ENCODE measurements at places on chromosomes 13 and 19. TPM values are rescaled to one million over a fixed set of nuclear protein-coding genes. Genes with fewer than 3 reads are reported as not detected.

- DNase-seq = no peak
Observed at GRCh38 chr13:110352735-110353134, 45.7 kb downstream of the COL4A2 start.

- DNase-seq = no peak
Observed at GRCh38 chr19:16875584-16876555, 12.9 kb upstream of the F2RL3 start.

DNA sequence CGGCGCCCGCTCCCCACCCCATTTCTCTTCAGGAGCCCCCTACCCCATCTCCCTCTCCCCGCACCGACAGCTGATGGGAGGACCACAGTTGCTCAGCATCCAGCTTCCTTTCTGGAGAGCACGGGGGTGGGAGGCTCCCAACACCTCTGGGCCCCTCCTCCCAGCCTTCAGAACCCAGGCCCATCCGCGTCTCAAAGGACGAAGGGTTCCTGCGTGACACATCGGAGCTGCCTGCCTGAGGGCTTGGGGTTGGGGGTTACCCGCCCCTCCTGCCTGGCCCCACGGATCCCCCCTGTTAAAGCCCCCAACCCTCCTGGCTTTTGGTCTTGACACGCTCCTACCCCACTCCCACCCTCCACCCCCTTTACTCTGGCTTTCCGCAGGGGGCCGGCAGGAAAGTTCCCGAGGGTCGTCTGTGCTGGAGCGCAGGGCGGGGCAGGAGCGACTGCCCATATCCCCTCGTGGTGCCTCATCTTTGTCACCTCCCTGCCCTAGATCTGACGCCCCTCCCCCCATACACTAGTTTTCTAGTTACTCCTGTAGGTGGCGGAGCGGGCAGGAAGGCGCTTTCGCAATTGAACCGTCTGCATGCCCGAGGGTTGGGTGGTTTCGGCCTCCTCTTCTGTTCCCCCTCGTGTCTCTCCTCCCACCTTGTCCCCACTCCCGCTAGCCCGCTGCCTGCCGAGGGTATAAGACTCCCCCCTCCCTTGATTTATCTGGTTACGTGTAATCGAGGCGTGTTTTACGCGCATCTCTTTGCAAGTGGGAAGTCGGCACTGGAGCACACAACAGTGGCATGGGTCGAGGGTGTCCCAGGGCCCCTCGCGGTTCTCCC lies 924 bp downstream of the TRAPPC5 start:
- DNase-seq = peak; percentile 93

FCHO1 gene
- total RNA-seq = 70.8 TPM

DNA sequence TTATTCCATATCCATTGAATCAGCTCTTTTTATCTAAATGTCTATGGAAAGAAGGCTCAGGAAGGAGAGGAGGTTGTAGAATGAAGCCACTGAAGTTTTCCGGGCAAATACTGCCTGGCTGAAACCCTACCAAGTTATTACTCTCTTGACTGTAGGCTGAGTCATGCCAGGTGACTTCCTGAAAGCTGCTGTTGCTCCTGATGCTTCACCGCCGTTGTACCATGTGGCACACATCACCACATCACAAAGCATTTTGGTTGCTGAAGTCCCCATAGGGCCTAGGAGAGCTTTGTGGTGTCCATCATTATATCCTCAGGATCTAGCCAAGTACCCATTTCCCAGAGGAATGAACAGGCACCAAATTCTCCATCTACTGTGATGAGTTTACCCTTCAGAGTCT lies 11.1 kb upstream of the TDRD12 start:
- peak; percentile 50 for DNase-seq

- DNase-seq = peak; percentile 99
Observed at GRCh38 chr19:18290302-18291018, 9.0 kb upstream of the JUND start.

NUP58 gene
- 96.6 TPM for total RNA-seq

ZNF610 gene
- 3.7 TPM for total RNA-seq

GRCh38 chr13:66618702-66619101 lies 611.4 kb downstream of the PCDH9 start:
- no peak for DNase-seq

UBE2L5 gene
- total RNA-seq = not detected

ZSCAN1 gene
- total RNA-seq = not detected

DNA sequence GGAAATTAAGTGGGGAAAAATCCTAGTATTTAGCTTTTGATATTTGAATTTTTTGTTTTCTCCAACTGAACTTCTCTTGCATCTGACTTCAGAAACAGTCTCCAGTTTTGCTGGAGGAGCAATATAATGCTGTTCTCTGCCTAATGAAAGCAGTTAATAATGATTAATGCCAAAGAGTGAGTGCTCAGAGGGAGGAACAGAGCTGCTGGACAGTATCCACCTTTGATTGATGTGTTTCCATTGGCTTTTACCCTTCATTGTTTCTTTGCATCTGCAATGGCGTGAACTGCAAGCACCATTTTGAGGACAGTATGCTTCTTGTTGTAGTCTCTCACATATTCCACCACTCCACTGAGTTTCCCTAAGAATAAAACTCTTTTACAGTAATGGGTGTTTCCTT lies 193.4 kb downstream of the ITGBL1 start:
- no peak for DNase-seq

DNA sequence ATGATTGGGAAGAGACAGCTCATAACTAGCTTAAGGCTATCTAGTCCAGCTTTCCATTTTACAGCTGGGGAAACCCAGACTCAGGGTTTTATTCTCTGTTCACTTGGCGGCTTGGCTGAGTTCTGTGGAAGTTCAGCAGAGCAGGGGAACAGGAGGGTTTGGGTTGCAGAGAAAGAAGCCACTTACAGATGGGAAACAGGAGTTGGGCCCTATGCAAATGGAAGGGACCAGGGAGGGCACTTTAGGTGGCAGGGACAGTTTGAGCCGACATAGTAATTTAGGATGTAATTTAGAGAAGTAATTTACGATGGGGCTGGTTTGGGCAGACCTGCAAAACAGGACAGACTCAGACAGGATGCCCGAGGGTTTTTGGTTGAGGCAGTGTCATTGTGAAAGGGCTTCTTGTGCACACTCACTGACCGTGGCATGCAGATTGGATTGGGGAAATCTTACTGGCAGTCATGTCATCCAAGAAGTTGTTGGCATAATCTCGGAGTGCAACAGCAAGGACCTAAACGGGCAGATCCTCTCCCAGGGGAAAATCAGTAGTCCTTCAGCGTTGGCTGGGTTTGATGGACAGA lies 47.3 kb upstream of the GPR183 start:
- DNase-seq = peak; percentile 68

ZNF256 gene
- 10.6 TPM for total RNA-seq

KLK5 gene
- total RNA-seq = not detected

ZNF541 gene
- 0.96 TPM for total RNA-seq

ZNF823 gene
- total RNA-seq = 1.4 TPM
